Daoy (cell line): ENCODE measurements at places on chromosomes 6 and 20. TPM values are rescaled to one million over a fixed set of nuclear protein-coding genes. Genes with fewer than 3 reads are reported as not detected.

DNA sequence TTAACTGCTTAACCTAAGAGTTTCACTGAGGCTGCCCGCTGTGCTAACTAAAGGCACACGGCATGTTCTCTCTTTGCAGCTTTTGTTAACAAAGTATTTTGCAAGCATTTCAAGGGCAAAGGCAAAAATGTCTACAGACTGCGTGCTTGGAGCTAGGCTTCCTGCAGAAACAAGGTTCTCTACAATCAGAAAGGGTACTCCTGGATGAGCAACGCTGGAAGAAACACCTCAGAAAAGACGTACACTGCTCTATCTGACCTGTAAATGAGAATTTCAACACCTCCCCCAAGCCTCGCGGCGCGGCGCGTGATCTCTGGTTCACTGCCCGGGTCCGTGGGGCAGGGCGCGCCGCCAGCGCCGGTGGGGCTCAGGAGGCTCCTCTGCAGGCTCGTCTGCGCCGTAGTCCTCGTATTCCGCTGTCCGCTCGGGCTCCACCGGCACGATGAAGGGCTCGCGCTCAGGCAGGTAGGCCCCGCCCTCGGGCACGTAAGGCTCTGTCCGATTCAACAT lies 120.9 kb downstream of the COL12A1 start:
- DNase-seq, result no peak

GRCh38 chr6:108576709-108577108 lies 16.0 kb downstream of the FOXO3 start:
- DNase-seq, result no peak

GRCh38 chr6:100217225-100218012 lies 223.4 kb upstream of the MCHR2 start:
- no peak for DNase-seq

- no peak for DNase-seq
Measured at GRCh38 chr20:25457886-25458680, 50.6 kb downstream of the GINS1 start.

- DNase-seq, result no peak
Measured at GRCh38 chr6:7418238-7418905, 28.8 kb downstream of the RIOK1 start.

The CEP162 gene
- total RNA-seq, result 12.1 and 17.4 TPM in 2 replicates

The FABP7 gene
- total RNA-seq, result not detected in 2 replicates

The KIFC1 gene
- total RNA-seq, result 122 and 148 TPM in 2 replicates
